ENCODE measurements at places on chromosomes 12 and 14. TPM values are rescaled to one million over a fixed set of nuclear protein-coding genes. Genes with fewer than 3 reads are reported as not detected.

Gene LEMD3
- polyA plus RNA-seq = 3.5 TPM

Gene DIO2
- polyA plus RNA-seq = 0.02 TPM

GRCh38 chr12:27906127-27906500 lies 66.4 kb downstream of the PTHLH start:
- no peak for DNase-seq

DNA sequence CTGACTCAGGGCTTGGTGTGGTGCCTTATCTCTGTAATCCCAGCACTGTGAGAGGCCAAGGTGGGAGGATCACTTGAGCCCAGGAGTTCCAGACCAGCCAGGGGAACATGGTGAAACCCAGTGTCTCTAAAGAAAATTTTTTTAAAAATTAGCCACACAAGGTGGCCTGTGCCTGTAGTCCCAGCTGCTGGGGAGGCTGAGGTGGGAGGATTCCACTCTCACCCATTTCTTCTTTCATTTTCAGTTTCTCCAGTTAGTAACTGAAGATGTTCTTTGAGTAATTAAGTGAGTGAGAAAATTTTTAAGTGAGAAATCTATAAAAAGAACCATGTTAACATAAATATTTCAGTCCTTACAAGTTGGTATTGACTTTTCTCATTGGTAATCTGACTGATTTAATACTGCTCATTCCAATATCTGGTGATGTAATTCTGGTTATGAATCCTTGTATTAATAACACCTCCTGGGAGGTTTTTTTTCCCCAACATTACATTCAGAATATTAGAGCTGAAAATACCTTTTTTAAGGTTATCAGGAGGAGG lies 6.1 kb downstream of the METTL3 start:
- DNase-seq = no peak

DNA sequence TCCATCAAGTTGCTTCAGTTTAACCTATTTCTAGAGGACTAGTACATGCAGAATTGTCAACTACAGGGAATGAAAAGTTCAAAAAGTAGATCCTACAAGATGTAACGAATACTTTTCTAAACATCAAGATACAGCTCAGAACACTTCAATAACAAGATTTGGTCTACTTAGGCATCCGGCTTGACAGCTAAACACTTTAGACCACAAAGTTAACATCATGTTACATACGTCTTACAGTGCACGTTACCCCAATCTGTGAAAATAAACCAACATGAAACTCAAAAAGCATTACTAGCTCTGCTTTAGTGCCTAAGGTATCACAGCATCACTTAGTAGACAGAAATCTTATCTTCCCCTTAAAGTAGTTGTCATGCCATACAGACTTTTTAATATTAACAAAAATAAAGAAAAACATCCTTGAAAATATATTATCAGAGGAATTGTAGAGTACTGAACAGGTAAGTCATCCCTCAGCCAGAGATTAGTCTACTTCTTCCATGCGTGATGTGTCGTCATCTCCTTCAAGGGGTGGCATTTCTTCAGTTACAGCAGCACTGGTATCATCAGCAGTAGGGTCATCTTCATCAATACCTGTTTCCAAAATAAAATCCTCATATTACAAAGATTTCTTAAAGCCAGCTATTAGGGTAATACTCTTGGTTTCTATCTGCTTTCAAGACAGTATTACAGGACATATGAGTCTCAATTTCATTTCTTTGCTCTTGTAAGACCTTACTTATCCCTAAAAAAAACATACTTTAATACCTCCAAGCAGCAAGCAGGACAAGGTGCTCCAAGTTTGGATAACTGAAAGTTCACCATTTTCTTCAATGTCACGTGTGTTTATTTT lies 5.4 kb downstream of the HSP90AA1 start:
- DNase-seq = no peak

Gene DPF3
- polyA plus RNA-seq = 1.8 TPM

- no peak for DNase-seq
These were observed 55.1 kb downstream of the MED13L start for GRCh38 chr12:116222358-116222757.

DNA sequence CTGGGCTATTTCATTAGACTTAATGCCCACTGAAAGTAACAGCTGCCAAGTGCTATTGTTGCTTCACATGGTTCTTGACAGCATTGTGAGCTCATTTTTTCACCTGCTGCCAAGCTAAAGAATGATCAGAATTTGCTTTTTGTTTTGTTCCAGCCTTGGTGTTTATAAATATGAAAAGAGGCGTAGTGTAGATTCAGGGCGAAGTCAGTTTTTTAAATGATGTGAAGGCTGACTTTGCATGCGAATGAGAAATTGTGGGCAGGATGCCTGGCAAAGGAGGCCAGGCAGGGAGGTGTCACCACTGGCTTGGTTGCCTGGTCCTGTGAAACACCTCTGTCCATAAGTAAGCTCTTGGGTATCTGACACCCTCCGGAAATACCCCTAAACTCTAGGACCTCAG lies 93.3 kb upstream of the NAP1L1 start:
- DNase-seq = no peak
